A549 treated with RU486 at 1 μM for 4 hours (cell line): ENCODE measurements at places on chromosomes 5 and 9. TPM values are rescaled to one million over a fixed set of nuclear protein-coding genes. Genes with fewer than 3 reads are reported as not detected.

The TAS2R1 gene
- not detected in 5 replicates for total RNA-seq

The CER1 gene
- not detected in 5 replicates for total RNA-seq

The NDUFA8 gene
- total RNA-seq = 92.7 to 120 TPM (median 101 TPM) in 5 replicates

The C9orf152 gene
- 0.05 to 0.18 TPM (median 0.15 TPM) in 3 of 5 replicates, not detected in the others for total RNA-seq

The TLX3 gene
- not detected in 5 replicates for total RNA-seq

The PCDHA1 gene
- 0.15 to 0.34 TPM (median 0.21 TPM) in 4 of 5 replicates, not detected in the other for total RNA-seq

The PCDHGB2 gene
- total RNA-seq = 0.08 TPM in 2 of 5 replicates, not detected in the others

The NDST1 gene
- 44.1 to 72.1 TPM (median 55.8 TPM) in 5 replicates for total RNA-seq
